ENCODE measurements at places on chromosomes 3 and 15.

- DNase-seq, result no peak
Observed at GRCh38 chr15:72033285-72033684, 84.7 kb downstream of the MYO9A start.

DNA sequence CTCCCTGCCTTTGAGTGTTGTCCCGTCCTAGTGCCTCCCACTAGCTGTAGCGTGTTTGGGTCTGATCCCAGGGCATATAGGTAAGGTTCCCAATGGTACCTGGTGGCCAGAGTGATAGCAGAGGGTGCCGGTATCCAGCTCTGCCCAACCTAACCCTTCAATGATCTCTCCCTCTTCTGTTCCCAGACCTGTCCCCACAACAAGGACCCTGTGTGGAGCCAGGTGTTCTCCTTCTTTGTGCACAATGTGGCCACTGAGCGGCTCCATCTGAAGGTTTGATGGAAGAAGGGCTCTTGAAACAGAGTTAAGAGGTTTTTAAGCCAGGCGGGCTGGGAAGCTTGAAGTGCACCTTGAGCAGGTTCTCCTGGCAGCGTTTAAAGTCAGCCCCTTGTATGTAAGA, 35.5 kb downstream of the ESYT3 start:
- DNase-seq, result no peak

- DNase-seq, result no peak
Observed at GRCh38 chr3:171279972-171280371, 180.2 kb downstream of the TNIK start.

DNA sequence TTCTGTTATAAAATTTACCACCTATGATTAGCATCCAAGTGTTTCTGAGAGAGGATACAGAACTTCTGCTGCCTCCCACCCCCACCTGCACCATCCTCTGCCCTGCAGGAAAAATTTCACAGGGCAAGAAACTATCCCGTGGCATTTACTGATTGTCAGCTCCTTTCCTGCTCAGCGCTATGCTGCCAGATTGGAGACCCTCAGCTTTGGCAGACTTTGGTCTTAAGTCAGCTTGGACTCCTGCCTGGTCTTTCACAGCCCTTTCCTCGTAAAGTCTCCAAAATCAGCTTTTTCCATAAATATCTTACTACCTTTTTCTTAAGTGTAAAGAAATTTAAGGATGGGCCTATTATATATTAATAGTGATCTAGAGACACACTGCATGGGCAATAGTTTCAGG, 239.9 kb upstream of the ADAMTS9 start:
- DNase-seq, result no peak

GRCh38 chr15:90917569-90917968, 14.5 kb downstream of the MAN2A2 start:
- DNase-seq, result no peak

GRCh38 chr3:30437171-30437601, 169.2 kb upstream of the TGFBR2 start:
- peak; percentile 87 for DNase-seq

DNA sequence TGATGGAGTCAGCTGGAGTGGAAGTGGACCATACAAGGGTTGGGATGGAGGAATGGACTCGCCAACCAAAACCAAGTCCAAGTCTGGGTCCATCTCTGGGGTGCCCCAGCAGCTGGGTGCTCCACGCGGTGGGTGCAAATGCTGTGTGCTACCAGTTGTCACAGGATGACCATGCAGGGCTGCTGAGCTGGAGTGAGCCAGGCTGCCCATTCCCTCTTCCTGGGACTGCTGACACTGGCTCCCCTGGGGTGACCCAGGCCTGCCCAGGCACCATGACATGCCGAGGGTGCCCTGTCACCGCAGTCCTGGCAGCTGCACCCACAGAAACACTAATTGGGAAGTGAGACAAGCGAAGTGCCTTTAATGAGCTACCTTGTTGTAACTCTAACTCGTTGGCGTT, 140.2 kb downstream of the TPRA1 start:
- DNase-seq, result no peak

DNA sequence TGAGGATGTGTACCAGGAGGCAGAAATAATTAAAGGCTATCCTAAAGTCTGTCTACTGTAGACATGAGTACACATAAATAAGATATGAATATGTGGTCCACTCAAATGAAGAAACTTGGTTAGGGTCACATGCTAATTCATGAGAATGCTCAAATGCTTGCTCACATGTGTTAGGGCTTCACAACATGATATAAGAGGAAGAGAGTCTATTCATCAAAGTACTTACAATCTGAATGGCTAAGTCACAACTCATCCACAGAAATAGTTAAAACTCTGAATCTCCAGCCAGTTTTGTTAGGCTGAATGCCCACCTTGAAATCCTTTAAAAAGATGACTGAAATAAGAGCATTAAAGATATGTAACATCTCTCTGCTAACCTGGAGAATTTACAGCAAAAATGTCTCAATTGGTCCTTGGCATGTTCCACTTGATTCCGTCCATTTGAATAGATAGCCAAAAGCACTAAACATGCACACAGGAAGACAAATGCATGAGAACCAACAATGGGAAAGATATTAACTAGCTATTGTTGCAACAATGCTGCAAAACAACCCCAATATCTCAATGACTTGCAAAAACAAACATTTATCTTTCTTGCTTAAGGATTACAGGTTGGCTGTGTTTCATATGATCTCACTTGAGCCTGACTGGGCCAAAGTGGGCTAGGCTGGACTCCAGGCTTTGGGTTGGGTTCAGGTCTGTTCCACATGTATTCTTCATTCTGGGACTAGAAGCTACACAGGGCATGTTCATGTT, 10.6 kb upstream of the TBC1D5 start:
- peak; percentile 19 for DNase-seq

GRCh38 chr3:5231074-5231473, 43.6 kb downstream of the EDEM1 start:
- no peak for DNase-seq

All from cardiac fibroblast (primary cell).